Activated T-helper 1 cell treated with anti-CD3 and anti-CD28 coated beads, Interleukin-2, amount 50 U/mL, for 16 hours (primary cell): ENCODE measurements at places on chromosomes 1 and 21.

- DNase-seq, result no peak
Observed at GRCh38 chr1:107110326-107110725, 30.5 kb upstream of the NTNG1 start.

- no peak for DNase-seq
Observed at GRCh38 chr1:153572569-153573015, 6.9 kb upstream of the S100A2 start.

DNA sequence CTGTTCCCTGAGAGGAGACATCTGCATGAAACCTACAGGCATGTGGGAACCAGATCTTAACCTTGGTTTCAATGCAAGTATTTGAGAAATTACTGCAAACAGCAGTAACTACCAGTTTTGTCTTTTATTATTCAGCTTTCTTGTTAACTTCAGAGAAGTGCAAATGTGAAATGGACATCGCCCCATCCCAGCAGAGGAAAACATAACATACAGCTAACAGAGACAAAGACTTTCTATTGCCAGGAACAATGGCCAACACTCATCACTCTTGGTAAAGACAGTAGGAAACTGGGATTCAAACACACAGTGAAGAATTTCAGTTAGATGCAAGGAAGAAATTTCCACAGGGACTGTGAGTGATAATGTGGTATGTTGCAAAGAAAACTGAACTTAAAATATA lies 115.1 kb downstream of the SLC30A10 start:
- DNase-seq, result no peak

DNA sequence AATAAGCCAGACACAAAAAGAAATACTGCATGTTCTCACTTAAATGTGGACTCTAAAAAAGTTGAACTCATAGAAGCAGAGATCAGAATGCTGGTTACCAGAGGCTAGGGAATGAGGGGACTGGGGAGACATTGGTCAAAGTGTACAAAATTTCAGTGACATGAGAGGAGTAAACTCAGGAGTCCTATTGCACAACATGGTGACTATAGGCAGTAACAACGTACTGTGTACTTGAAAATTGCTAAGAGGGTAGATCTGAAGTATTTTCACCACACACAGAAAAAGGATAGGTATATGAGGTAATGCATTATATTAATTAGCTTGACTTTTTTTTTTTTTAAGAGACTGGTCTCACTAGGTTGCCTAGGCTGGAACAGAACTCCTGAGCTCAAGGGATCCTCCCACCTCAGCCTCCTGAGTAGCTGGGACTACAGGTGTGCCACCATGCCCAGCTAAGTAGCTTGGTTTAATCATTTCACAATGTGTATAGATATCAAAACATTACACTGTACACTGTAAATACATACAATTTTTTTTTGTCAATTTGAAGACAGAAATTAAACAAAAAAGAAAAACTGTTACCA lies 7.4 kb downstream of the ZNF496 start:
- no peak for DNase-seq

DNA sequence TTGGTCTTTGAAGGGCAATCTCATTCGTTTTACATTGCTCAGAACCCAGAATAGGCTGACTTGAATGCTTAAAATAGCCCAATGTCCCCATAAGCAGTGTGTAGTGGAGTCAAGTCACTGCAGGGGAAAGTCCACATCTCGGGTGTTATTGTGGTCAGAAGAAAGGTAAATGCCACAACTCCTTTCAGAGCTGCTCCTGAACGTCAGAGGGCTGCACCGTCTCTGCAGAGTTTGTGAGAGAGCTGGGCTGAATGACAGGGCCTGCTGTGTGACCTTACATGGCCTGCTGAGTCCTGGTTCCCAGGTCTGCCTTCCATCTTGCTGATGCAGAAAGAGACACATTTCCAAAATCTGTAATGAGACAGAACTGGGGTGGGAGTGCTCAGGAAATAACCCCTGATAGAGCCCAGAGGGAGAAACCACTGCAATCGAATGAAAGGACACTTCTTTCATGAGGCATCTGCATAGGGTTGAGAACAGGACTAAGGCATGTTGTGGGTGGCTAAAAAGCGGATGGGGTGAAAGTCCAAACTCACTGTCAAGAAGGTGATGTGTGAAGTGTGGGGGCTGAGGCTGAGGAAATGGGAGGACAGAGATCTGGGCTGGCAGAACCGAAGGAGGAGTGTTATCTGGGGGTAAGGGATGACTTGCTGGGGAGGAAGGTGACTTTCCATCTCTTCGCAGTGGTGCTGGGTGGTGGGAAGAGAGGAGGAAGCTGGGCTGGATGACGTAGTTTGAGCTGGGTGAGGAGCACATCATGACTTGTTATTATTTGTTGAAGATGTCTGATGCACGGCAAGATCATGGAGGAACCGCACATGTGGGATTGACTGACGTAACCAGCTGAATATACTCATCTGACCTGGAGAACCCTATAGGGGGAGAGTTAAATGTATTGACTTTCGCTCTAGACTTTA lies 33.7 kb downstream of the XCL2 start:
- no peak for DNase-seq

DNA sequence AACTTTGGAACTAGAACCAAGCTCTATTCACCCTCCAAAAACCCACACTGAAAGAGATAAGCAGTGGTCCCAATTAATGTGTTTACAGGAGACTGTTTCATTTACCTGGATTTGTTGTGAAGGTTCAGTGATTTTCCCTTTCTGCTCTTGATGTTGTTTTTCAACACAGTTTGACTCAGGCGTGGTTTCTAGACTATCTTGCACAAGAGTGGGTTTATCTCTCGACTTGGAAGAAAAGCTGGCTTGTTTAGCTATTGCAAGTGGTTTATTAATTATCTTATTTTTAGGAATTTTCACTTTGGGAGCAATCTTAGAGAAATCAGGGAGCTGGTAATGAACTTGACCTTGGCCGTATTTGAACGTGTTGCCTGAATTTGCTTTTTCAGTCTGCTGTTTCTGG lies 5.3 kb downstream of the AKNAD1 start:
- no peak for DNase-seq

GRCh38 chr1:8970870-8971337 lies 25.2 kb downstream of the CA6 start:
- peak; percentile 4 for DNase-seq

DNA sequence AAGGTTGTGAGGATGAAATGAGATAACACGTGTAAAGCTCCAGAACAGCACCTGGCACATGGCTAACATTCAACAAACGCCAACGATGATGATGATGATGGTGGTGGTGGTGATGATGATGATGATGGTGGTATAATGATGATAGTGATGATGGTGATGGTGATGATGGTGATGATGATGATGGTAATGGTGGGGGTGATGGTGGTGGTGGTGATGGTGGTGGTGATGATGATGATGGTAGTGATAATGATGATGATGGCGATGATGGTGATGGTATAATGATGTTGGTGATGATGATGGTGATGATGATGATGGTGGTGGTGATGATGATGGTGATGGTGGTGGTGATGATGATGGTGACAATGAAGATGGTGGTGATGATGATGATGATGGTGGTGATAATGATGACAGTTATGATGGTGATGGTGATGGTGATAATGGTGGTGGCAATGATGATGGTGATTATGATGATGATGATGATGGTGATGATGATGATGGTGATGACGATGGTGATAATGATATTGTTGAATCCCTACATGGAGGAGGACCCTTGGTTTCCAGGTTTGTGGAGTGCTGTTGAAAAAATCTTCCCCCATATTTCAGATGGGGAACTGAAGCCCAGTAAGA lies 54.1 kb downstream of the DMRTA2 start:
- no peak for DNase-seq
